ENCODE measurements at places on chromosomes 7 and 10.

GRCh38 chr7:133778472-133778871, 348.7 kb upstream of the LRGUK start:
- DNase-seq = no peak

DNA sequence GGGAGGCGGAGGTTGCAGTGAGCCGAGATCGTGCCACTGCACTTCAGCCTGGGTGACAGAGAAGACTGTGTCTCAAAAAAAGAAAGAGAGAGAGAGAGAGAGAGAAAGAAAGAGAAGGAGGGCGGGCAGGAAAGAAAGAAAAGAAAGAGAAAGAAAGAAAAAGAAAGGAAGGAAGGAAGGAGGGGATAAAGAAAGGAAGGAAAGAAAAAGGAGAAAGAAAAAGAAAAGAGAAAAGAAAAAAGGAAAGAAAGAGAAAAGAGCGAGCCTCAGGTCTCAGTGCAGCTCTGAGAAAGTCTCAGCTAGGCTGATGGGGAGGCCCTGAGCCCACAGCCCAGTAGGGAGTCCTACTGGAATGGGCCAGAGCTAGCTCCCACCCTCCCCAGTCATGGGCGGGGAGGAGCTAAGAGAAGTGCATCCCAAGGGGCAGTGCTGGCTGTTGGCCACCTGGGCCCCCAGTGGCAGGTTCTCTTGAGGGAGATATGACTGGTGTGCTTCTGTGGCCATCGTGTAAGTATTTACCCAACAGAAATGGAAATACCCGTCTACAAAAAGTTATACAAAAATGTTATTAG, 69.3 kb downstream of the ABRAXAS2 start:
- DNase-seq = no peak

DNA sequence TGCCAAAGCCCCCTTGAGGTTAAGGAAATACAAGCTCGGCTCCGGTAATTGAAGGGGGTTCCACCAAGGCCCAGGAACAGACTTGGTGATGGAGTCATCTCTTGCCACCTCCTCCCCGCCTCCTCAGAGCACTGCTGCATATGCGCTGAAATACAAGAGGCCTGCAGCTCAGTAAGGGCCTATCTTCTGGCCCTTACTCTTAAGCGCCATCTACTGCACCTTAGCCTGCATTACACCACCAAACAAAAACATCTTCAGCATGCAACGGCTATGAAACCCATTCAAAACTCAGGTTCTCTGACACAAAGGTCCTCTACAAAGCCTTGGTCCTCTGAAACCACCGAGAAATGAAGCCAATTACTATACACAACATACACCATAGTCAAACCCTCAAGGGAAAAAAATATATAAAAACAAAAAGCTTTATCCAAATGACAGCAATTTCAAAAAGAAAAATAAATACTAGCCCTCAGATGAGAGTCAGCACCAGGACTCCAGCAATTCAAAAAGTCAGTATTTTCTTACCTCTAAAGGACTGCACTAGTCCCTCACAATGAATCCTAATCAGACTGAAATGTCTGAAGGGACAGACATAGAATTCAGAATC, 176.8 kb upstream of the TBX20 start:
- peak; percentile 65 for DNase-seq

DNA sequence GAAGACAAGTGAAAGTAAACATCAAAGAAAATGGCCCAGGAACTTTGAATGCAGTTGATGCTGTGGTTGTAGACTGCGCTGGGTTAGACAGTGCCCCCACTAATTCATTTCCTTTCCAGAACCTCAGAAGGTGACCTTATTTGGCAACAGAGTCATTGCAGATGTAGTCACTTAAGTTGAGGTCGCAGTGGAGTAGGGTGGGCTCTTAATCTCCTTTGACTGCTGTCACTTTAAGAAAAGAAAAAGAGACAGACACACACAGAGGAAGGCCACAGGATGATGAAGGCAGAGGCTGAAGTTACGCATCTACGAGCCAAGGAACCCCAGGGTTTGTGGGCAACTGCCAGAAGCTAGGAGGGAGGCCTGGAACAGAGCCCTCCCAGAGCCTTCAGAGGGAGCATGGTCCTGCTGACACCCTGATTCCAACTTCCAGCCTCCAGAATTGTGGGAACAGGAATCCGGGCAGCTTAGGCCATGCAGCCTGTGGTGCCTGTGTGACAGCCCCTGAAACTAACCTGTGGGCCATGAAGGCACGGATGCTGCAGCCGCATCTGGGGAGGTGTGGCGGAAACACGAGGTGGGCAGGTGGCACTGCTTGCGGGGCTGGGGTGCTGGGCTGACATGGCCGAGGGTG, 107.6 kb downstream of the PRKAG2 start:
- DNase-seq = no peak

DNA sequence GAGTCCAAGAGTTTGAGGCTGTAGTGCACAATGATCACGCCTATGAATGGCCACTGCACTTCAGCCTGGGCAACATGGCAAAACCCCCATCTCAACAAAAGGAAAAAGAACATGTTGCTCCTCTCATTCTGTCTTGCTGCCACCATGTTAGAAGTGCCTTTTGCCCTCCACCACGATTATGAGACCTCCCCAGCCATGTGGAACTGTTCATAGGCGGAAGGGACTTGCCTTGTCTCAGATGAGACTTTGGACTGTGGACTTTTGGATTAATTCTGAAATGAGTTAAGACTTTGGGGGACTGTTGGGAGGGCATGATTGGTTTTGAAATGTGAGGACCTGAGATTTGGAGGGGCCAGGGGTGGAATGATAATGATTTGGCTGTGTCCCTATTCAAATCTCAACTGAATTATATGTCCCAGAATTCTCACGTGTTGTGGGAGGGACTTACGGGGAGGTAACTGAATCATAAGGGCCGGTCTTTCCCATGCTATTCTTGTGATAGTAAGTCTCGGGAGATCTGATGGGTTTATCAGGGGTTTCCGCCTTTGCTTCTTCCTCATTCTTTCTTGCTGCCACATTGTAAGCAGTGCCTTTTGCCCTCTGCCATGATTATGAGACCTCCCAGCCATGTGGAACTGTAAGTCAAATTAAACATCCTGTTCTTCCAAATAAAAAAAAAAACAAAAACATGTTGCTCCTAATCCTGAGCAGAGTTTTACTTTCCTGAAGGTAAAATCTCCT, 22.3 kb downstream of the DLG5 start:
- no peak for DNase-seq

- no peak for DNase-seq
Observed at GRCh38 chr10:109089779-109090178, 833.5 kb downstream of the XPNPEP1 start.

GRCh38 chr7:3404501-3404900, 103.4 kb downstream of the SDK1 start:
- peak; percentile 78 for DNase-seq

GRCh38 chr10:19012111-19012510, 36.5 kb upstream of the MALRD1 start:
- no peak for DNase-seq

DNA sequence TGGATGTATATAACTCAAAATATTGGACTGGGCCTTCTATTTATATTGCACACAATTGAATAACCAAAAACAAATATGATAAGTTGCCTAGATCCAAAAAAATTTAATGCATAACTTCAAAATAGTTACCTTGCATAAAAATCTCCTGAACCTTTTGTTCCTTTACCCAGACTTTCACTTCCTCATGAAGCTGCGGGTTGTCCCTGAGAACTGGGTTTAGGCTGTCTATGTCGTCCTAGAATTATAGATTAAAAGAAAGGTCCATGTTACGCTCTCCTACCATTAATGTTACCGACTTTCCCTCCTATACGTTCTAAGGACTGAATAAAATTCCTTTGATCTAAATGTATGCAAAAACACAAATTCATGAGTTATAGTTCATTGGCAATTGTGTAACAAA, 86.6 kb downstream of the NRBF2 start:
- DNase-seq = no peak

DNA sequence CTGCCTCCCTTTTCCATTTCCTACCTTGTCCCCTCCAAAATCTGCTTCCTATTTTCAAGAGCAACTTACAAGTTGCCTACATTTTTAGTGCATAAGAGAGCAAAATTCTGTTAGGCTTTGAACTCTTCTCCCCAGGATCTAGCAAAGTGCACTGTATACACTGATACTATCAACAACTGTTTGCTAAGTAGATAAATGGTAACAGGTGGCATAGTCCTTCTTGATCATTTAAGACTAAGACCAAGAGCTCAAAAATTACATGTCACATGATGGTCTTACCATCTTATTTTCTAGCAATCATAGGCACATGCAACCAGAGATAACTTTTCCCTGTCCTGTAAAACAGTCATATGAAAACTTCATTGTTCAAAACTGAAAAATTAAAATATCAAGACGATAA, 16.2 kb downstream of the FAM3C start:
- DNase-seq = no peak

- DNase-seq = no peak
Observed at GRCh38 chr10:32004161-32004591, 52.0 kb downstream of the KIF5B start.

GRCh38 chr7:131159961-131160361, 167.7 kb upstream of the MKLN1 start:
- no peak for DNase-seq

- DNase-seq = no peak
Observed at GRCh38 chr10:4061441-4061951, 276.5 kb upstream of the KLF6 start.

DNA sequence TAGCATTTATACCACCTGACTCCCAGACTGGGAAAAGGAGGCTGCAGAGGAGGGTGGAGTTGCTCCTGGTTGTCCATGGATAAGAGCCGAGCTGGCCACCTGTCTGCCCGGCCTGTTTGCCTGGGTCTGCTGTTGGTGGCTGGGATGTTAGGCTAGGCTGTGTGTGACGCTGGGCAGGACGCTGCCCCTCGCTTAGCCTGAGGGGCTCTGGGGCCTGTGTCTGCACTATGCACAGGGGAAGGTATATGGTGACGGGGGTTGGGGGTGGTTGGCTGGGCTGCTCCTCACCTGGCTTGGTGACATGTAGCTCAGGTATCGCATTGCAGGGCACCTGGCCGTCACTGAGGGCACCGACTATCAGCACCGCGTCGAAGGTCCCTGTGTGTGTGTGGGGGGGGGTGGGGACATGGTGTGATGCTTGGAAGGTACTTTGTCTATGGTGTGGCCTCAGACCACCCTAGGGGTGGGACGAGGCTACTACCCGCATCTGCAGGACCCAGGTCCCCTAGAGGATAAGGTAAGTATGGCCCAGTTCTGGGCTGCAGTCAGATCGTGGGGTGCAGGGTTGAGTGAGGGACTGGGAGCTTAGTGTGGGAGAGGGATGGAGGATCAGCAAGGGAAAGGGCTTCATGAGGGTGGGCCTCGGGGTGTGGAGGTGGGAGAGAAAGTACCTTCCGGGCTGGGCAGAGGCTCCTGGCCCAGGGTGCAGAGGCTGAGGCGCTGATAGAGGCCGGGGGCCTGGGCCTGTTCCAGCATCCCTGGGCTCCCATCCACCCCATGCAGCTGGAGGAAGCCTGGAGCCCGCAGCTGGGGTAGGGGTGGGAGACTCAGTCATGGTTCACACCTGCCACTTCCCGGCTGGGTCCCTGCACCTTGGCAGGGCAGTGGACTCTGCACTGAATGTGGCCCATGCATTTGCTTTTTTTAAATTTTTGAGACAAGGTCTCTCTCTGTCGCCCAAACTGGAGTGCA, 2.3 kb downstream of the METTL27 start:
- DNase-seq = no peak

- no peak for DNase-seq
Observed at GRCh38 chr7:97495487-97495886, 236.4 kb upstream of the TAC1 start.

- no peak for DNase-seq
Observed at GRCh38 chr10:6516281-6516928, 63.7 kb downstream of the PRKCQ start.

Data from NCI-H1105 treated with DMSO at 0.1 percent for 48 hours (cell line).